ENCODE measurements at places on chromosomes 16 and 17. TPM values are rescaled to one million over a fixed set of nuclear protein-coding genes. Genes with fewer than 3 reads are reported as not detected.

- DNase-seq: no peak
These were observed 1.5 kb downstream of the NTN1 start for GRCh38 chr17:9022573-9023391.

DNA sequence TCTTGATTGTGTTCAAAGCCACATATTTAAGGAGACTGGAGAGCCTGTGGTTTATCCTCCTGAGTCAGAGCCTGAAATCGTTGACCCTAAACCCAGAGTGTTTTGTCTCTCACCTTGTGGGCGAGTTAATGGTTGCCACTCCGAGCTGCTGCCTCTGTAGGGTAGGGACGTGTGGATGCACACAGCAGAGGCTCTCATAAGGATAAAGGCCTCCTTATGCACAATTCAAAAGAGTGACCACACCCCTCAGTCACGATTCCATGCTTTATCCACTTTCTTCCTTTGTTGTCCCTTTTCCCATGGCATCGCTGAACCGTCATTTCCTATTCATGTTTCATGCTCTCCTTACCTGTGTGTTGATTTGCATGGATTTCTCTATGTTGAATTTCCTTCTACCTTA is 805.0 kb upstream of the RBFOX1 start:
- no peak for DNase-seq

The ATP5PD gene
- total RNA-seq: 109 TPM

DNA sequence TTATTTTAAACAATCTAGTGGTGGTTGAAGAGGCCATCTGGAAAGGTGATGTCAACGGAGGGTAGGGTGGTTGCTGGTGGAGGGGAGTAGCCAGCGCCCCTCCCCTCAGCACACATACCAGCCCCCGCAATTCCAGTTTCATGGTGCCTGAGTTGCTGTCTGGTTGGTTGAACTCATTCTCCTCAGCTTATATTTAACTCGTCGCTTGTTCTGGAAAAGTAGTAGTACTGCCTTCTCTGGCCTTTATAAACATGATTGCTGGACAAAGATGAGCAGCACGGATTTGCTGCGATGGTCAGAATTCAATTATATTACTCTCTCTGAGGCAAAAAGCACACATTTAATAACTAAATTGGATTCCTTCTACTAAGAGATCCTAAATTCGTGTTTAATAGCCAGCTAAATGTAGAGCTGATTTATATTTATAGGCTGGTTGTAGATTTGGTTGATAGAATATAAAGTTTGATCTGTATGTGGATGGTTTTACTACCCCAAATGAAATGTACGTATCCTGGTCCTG is 238.0 kb upstream of the TBX2 start:
- no peak for DNase-seq

DNA sequence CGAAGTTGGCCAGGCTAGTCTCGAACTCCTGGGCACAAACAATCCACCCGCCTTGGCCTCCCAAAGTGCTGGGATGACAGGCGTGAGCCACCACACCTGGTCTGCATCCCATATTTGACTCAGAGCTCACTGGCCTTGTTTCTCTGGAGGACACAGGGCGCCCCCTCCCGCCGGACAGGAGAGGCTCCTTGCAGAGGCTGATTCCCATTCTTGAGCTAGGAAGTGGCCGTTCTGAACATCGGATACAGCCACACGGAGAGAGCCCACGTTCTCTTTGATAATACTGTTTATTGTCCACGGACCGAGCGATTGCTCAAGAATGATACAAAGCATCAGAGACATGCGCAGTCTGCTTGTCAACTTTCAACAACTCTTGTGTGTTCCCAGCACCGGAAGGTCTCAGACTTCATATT is 12.1 kb upstream of the USP36 start:
- no peak for DNase-seq

The KRTAP1-4 gene
- total RNA-seq: not detected

DNA sequence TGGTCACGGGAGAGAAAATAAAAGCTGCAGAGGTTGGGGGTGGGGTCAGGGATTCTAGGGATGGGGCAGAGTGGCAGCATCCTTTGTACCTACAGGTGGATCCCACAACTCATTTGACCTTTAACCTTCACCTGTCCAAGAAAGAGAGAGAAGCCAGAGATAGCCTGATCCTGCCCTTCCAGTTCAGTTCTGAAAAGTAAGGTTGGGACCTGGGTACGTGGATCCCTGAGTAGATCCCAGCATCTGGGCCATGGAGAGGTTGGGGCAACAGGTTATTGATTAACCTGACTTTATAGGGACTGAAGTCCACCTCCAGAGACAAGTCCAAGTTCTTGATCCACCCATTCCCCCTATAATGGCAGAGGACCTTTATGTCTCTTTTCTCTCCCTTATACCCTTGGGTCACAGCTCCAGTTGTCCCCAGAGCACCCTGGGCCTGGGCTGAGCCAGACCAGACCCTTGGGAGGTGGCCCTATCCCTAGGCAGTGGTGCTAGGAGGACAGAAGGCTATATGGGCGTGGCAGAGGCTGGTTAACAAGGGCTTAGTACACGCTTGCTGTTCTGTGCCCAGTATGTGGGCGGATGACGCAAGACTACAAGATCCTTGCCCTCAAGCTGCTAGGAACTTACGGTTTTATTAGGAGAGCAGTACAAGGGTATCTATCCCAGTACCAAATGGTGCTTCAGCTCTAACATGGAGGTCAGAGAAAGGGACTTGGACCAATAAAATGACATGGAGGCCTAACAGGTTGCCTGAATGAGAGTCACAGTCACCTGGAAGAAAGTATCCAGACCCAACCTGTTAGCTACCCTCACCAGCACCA is 3.3 kb downstream of the CLDN7 start:
- no peak for DNase-seq

DNA sequence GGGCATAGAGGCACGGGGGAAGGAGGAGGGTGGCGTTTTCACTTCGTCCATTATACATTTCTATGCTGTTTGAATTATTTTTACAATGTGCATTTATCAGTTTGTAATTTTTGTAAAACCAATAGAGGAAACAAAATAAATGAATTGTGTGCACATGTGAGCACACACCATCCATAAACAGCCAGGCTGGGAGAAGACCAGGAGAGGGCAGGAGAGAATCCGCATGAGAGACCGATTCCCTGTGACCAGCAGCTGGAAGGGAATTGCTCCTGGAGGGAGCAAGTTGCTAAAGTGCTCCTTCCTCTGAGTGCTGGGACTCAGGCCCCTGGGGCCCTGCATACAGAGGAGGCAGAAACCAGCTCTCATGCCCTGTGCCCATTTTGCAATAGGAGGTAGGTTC is 126.0 kb downstream of the ABCC12 start:
- DNase-seq: no peak

Measured in thoracic aorta (tissue), 2 donors.